ENCODE measurements at places on chromosomes 4 and X.

DNA sequence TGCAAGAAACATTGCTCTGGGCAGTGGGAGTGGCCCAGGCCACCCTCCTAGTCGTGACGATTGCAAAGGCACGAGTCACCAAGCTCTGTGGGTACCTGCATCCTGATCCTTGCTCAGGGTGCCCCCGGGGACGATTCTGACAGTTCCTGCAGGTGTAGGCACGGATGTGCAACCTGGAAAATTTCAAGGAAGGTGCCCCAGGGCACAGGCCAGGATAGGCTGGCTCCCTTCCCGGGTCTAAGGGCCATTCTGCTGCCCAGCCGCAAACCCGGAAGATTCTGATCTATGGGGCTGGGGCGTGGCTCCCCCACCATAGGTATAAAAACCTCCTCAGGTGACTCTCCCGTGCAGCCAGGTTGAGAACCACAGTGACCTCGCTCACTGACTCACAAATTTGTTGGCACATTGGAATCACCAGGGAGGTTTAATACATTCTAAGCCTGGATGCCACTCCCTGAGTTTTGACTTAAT, 228.5 kb downstream of the PTTG2 start:
- DNase-seq, result no peak

GRCh38 chrX:14274691-14275090, 245.0 kb upstream of the GEMIN8 start:
- DNase-seq, result no peak

GRCh38 chrX:45794323-45794994, 593.8 kb upstream of the DIPK2B start:
- no peak for DNase-seq

GRCh38 chr4:73575660-73576059, 44.6 kb downstream of the RASSF6 start:
- DNase-seq, result no peak

DNA sequence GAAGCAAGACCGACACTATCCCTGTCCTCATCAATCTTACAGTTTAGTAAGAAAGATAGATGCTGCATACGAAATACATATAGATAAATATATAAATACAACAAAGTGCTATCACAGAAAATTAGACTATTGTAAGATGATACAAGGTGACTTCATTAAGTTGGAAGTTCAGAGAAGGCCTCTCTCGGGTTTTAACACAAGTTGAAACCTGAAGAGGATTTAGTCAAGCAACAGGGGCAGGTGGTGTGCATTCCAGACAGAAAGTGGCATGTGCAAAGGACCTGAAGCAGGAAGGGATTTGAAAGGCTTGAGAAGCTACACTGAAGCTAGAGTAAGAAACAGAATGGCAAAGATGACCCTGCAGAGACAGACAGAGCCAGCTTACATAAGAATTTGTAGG, 36.5 kb downstream of the USP46 start:
- no peak for DNase-seq

DNA sequence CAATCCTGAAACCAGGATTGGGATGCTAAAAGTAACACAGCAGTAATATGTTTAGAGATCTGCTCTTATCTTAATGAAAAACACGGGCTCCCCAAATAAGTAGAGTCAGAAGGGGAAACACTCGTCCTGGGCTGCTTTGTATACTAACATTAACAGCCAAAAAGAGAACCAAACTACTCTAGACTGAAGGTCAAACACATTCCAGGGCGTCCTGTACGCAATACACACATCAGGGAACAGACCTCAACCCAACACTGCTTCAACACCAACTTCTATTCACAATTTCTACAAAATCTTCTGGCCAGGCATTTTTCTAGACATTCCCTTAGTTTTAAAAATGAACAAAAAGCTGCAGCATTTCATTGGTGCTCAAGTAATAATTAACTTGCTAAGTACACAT, 21.4 kb downstream of the FAT1 start:
- DNase-seq, result no peak

- no peak for DNase-seq
Observed at GRCh38 chr4:182179751-182180150, 63.5 kb upstream of the TENM3 start.

GRCh38 chrX:42978655-42979379, 200.9 kb upstream of the PPP1R2C start:
- DNase-seq, result no peak

DNA sequence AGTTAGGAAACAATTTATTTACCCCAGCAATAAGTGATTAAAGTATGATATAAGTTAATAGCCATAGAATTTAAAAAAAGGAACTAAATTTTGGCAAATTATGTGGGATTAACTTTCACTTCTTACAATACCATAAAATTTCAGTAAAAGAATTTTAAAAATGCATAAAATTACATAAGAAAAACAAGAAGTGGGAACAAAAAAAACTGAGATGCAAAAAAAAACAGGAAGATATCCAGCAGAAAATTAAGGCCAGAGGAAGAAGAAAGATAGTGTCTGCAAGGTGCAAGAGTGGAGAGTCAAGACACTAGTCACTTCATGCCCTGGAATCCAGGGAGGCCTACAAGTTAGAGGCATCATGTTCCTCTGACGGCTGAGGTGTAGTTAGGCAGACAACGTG, 184.2 kb downstream of the GASK1B start:
- no peak for DNase-seq

DNA sequence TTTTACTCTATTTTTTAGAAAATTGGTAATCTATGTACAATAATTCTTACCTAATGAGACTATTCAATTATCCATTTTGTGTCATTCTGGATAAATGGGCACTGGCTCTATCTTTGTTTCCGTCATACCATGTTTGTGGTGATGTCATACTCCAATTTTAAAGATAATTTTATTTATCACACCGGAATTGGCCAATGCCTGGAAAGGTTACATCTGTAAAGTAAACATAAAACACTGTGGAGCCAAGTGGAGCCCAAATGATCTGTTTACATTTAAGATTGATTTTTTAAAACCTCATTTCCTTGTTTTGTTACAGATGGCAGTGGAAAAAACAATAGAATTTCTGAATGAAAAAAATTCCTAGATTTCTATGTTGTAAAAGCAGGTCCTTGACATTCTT, 120.2 kb upstream of the GPRIN3 start:
- no peak for DNase-seq

DNA sequence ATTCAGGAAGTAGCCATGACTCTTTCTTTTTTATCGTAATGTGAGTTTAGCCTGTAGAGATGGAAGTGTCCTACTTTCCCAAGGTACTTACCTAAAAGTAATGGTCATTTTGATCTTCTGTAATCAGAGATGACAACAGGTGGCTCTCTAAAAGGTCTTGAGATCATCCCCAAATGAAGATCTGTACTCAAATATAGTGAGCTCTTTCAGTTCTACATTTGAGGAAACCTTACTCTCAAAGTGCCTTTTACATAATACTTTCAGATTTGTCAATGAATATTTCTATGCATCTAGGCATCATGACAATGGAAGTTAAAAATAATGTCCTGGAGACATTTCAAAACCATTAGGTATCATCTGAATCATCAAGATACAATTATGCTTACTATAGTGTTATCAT, 17.2 kb upstream of the MND1 start:
- DNase-seq, result no peak

DNA sequence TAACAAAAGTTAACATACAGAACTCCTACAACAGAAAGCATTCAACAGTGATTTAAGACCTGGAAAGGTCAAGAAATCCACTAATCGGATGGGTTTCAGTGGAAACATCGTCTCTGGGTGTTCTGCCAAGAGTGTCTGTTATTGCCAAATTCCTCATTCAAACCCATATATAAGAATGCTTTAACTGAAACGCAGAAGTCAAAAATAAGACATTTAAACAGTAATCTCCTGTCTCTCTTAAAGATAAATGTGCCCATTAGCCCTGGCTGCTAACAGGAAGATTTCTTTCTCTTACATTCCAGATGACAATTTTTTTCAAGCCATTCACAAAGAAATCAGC, 31.5 kb downstream of the DCTD start:
- no peak for DNase-seq

GRCh38 chrX:38664285-38664684, 102.9 kb downstream of the TSPAN7 start:
- DNase-seq, result no peak

GRCh38 chr4:40276546-40276945, 58.6 kb upstream of the CHRNA9 start:
- no peak for DNase-seq

- DNase-seq, result no peak
Observed at GRCh38 chr4:168654104-168654847, 157.4 kb downstream of the PALLD start.

- DNase-seq, result no peak
Observed at GRCh38 chrX:24607616-24608015, 39.5 kb downstream of the PCYT1B start.

GRCh38 chr4:100738196-100739165, 220.7 kb upstream of the EMCN start:
- no peak for DNase-seq

GRCh38 chr4:154254999-154255398, 236.6 kb downstream of the DCHS2 start:
- DNase-seq, result no peak

DNA sequence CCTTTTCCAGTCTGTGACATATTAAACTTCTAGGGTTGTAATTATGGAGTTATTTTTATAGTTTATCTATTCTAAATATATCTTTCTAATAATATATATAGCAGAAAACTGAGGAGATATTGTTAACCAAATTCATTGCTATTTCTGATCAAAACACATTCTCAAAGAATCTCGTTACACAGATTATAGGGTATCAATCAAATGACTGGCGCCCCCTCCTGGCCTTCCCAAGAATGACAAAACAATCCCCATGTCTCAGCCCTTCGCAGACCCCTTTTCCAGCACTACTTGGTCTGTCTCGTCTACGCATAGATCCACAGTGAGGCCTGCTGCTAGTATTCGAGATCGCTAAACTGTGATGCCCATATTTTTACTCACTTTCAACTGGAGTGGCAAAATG, 209.3 kb downstream of the GPC3 start:
- no peak for DNase-seq

DNA sequence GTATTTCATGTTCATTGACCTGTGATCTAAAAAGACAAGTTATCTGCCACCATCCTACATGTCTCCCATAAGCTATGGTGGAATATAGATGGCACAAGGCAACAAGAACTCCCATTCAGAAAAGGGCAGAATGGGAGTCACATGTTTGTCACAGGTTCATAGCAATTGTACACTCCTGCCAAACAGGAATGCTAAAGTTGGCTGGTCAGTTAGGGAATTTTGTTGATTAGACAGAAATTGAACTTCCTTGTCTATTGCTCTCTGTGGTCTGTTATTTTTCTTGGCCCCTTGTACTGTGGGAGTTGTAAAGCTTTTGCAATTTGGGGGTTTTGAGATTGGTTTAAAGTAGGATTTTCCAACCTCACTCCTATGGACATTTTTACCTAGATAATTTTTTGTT, 101.7 kb upstream of the SOD3 start:
- no peak for DNase-seq

DNA sequence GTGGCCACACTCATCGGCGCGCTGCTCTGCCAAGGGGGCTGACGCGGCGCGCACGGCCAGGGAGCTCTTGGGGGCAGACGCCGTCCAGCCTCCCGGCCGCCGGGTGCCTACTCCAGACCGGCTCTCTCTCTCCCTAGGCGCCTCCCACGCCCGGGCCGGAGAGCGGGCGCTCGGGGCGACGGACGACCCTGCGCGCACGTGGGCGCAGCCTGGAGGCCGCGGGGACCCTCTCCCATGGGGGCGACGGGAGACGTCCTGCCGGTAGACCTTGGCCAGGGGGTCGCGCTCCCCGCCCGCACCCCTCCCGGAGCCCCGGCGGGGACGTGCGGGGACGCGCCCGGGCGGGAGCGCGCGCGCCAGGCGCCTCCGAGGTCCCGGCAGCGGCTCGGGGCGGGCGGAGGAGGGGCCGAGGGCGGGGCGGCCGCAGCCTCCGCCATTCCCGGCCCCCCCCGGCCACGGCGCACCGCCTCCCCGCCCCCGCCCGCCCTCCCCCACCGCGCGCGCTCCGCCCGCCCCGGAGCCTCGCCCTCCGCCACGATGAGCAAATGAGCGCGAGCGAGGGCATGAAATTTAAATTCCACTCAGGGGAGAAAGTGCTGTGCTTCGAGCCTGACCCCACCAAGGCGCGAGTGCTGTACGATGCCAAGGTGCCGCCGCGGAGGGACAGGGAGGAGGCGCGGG, at the start of gene MSL3:
TSS of gene MSL3 (plus strand) at position 519 of the 681 bp plus-strand sequence. CDS start at position 546, 27 bp downstream.
- DNase-seq, result peak; percentile 21

DNA sequence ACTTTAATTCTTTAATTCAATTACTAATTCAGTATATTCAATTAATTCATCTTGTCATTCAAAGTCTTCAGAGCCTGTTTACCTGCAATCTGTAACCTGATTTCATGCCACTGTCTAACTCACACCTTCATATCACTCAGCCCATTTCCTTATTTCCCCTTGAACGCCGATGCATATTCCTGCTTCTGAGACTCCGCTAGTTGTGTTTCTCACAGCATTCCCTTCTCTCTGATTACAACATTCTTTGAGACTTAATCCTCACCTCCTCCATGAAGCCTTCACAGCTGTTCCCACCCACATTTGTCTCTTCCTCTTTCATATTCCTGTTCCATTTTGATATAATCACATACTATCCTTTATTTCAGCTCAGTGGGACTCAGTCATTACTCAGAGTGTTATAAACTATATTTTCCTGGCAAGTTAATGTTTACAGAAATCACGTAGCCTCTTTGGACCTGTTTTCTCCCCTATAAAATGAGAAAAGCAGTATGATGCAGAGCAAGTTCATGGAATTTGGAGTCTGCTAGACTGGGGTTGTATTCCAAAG, 69.0 kb downstream of the MAP9 start:
- DNase-seq, result no peak

- DNase-seq, result no peak
Observed at GRCh38 chr4:127007305-127007704, 625.5 kb upstream of the INTU start.

GRCh38 chr4:87128006-87128705, 92.3 kb downstream of the KLHL8 start:
- no peak for DNase-seq

GRCh38 chr4:7043284-7044136, at the start of gene TADA2B:
TSS of gene TADA2B (plus strand) at chr4:7043372. CDS start at chr4:7043580, 208 bp downstream.
- DNase-seq, result no peak

DNA sequence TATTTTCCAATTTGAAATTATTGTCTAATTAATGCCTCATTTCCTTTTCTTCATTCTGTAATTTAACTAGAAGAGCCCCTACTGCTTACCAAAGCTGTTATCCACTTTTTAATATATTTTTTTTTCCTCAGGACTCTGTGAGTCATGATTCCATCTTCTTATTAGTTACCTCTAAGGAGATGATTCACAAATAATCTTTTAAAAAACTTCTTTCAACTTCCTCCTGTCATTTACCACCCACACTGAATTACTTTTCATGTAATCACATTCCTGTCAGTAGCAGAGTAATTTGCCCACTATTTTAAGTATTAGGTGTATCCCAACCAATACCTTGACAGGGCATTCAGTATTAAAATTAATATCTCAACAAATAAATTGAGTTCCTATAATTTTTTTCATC, 470.9 kb upstream of the ADGRL3 start:
- no peak for DNase-seq

All from KG1 (cell line).